Panc1 (cell line): ENCODE measurements at places on chromosomes 2 and 18.

DNA sequence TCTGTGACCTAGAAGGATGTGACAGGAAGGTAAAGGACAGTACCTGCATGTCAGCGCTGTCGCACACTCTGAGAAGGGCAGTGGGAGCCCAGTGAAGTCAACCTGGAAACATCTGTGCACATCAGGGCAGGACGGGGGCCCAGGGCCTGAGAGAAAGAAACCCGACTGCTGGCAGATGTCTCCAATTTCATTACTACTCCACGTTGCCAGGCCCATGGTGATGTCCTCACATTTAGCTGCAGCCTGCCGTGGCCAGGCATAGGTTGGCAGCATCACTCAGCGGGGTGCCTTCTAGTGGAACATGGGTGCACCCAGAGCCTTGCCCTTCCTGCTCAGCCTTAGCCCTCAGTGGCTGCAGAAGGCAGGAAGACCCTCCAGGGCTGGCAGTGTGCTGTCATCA lies 72.3 kb upstream of the FOSL2 start:
- no peak for DNase-seq

DNA sequence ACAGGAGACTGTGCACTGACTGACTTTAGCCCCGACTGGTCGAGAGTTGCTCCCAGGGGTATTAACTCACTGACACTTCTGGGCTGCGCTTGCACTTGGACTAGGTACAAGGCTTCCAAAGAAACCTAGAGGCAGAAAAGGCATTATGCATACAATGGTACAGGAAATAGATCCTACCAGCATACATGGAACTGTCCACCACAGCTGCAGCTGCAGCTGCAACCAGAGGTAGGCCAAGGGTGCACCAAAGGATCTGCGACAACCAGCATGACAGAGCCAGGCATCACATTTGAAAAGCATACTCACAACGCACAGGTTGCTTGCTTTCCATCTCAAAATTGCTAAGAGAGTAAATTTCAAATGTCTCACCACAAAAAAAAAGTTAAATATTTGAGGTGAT lies 22.6 kb upstream of the PGAP1 start:
- no peak for DNase-seq

GRCh38 chr18:35026407-35027061 lies 14.7 kb upstream of the MAPRE2 start:
- no peak for DNase-seq

DNA sequence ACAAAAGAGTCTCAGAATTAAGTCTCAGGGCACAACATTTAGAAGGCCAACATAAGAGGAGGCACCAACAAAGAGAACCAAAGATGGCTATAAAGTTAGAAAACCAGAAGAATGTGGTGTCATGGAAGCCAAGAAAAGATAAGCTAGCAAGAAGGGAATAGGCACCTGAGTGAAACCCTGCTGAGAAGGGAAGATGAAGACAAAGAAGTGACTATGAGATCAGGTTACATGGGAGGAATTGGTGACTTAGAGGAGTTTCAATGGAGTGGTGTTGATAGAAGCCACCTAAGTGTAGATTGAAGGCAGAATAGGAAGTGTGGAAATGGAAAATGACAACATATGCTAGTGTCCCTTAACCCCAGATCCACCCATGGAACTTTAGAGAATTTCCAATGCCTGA lies 327.6 kb upstream of the KCNJ3 start:
- DNase-seq: no peak

- DNase-seq: no peak
Measured at GRCh38 chr2:120305296-120305695, 40.6 kb upstream of the INHBB start.
